Astrocyte (in vitro differentiated cells and primary cell): ENCODE measurements at places on chromosomes 12 and 14. TPM values are rescaled to one million over a fixed set of nuclear protein-coding genes. Genes with fewer than 3 reads are reported as not detected.

Gene LRTM2
- not detected in 2 replicates for total RNA-seq

Gene KRT7
- 97.6 and 149 TPM in 2 replicates for total RNA-seq

Gene KLRK1
- total RNA-seq, result 0.73 and 1.1 TPM in 2 replicates

Gene NOVA1
- 8.4 and 8.9 TPM in 2 replicates for total RNA-seq

Gene RPS6KL1
- 0.70 and 1.7 TPM in 2 replicates for total RNA-seq

Gene OVCH1
- total RNA-seq, result not detected in 2 replicates

Gene LRRC10
- not detected in 2 replicates for total RNA-seq

Gene CBX5
- 99.9 and 111 TPM in 2 replicates for total RNA-seq

Gene OR4L1
- total RNA-seq, result not detected in 2 replicates

Gene TUNAR
- total RNA-seq, result 0.50 and 1.0 TPM in 2 replicates

Gene FGD6
- 25.3 and 26.5 TPM in 2 replicates for total RNA-seq

Gene KLHL33
- total RNA-seq, result 0.07 TPM in 1 of 2 replicates, not detected in the other

Gene TMEM179
- 0.75 and 0.82 TPM in 2 replicates for total RNA-seq

Gene CRACR2A
- 0.96 and 1.5 TPM in 2 replicates for total RNA-seq

Gene ATF1
- total RNA-seq, result 23.3 and 25.0 TPM in 2 replicates

Gene RNASE9
- total RNA-seq, result not detected in 2 replicates
